ENCODE measurements at places on chromosomes 6 and 20. TPM values are rescaled to one million over a fixed set of nuclear protein-coding genes. Genes with fewer than 3 reads are reported as not detected.

Gene SH3BGRL2
- total RNA-seq = 3.8 TPM

Gene GUCA1A
- total RNA-seq = not detected

Gene RRP36
- total RNA-seq = 133 TPM

Gene TXLNB
- total RNA-seq = not detected

Gene COX4I2
- not detected for total RNA-seq

Gene DPM1
- total RNA-seq = 70.7 TPM

Gene PTK7
- total RNA-seq = 69.1 TPM

Gene APCDD1L
- 2.0 TPM for total RNA-seq

Gene RANBP9
- 25.8 TPM for total RNA-seq

Gene SPEF1
- 2.0 TPM for total RNA-seq

Gene ACOT8
- 57.4 TPM for total RNA-seq

Gene MCHR2
- not detected for total RNA-seq

Gene GJA1
- total RNA-seq = 14.0 TPM

Gene ADGRF4
- 4.2 TPM for total RNA-seq

Gene CTCFL
- total RNA-seq = not detected

Gene MAN1A1
- total RNA-seq = 19.0 TPM

Gene LKAAEAR1
- 0.98 TPM for total RNA-seq

Gene CRISP2
- total RNA-seq = not detected

Gene ZC3H12D
- total RNA-seq = not detected

Gene CRISP3
- total RNA-seq = not detected

Gene FAM83B
- 0.07 TPM for total RNA-seq

Gene RAET1E
- total RNA-seq = 1.7 TPM

Gene PNPLA1
- 0.29 TPM for total RNA-seq

Gene ZNF334
- total RNA-seq = 0.58 TPM

Gene PRRC2A
- 123 TPM for total RNA-seq

Gene TRDN
- not detected for total RNA-seq

Gene RIPOR3
- total RNA-seq = not detected

Gene GSTA1
- not detected for total RNA-seq

Gene GLP1R
- not detected for total RNA-seq

Gene ARMH2
- total RNA-seq = not detected

Gene HFE
- not detected for total RNA-seq

Gene CDC40
- total RNA-seq = 8.9 TPM

Gene ADGRF1
- 82.6 TPM for total RNA-seq

Gene FBXO30
- total RNA-seq = 2.5 TPM

All from PC-3 (cell line).